ENCODE measurements at places on chromosomes 2 and 18.

DNA sequence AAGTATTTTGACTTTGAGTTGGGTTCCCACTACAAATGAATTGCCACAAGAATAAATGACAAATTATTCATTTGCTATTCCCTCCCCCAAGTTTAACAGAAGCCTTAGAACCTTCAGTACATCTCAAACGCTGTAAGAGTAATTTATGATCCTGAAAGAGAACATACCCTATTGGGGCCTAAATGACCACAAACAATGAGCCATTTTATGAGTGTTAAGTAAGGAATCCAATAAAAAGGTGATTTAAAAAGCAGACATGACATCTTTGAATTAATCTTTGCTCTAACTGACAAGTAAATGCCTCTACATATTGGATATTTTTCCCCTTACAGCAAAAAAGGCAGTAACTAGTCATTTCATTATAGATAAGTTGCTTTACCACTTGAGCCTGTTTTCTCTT lies 136.9 kb downstream of the NRXN1 start:
- no peak for DNase-seq

DNA sequence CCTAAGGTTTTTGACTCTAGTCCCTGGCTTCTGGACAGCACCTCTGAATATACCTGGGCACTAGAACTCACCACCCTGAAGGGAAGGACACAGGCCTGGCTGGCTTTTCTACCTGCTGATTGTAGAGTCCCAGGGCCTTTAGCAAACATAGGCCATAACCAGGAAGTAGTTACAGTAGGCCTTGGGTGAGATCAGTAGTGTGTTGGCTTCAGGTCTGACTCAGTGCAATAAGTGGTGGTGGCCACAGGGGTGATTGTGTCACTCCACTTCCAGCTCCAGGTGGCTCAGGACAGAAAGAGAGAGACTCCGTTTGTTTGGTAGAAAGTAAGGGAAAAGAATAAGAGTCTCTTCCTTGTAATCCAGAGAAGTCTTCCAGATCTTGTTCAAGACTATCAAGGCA lies 101.7 kb upstream of the LGALSL start:
- no peak for DNase-seq

- no peak for DNase-seq
Observed at GRCh38 chr2:77228391-77228790, 293.8 kb downstream of the LRRTM4 start.

DNA sequence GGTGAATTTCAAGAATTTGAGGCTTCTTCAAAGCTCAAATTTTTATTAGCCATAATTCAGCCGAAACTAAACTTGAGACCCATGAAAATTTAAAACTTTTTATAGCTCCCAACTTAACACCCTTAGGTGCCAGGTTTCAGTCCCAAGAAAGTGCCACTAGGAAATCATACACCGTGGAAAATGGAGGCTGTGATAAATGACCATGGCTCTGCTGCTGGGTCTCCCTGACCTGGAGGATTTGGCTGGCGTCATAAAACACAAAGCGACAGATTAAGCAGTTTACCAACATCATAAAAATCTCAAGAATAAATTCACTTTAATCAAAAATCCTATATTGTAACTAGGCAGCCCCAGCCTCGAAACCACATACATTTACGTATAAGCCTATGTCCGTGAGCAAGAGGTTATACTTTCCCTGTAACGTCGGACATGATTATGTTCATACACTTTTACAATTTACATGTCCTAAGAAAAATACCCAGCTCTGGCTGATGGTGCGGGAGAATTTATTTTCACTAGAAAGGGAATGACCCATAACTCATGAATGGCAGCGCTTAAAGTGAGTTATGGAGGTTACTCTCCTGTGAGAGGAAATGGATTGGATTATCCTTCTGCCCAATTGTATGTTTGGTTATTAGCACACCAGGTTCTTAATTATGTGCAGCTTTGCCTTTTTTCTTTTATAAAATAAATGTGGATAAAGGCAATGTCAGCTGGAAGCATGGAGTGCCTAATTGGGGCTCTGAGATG lies 329.4 kb downstream of the AGPS start:
- DNase-seq: no peak

GRCh38 chr2:33213244-33213643 lies 263.2 kb upstream of the RASGRP3 start:
- no peak for DNase-seq
